ENCODE measurements at places on chromosomes 12 and 14. TPM values are rescaled to one million over a fixed set of nuclear protein-coding genes. Genes with fewer than 3 reads are reported as not detected.

DNA sequence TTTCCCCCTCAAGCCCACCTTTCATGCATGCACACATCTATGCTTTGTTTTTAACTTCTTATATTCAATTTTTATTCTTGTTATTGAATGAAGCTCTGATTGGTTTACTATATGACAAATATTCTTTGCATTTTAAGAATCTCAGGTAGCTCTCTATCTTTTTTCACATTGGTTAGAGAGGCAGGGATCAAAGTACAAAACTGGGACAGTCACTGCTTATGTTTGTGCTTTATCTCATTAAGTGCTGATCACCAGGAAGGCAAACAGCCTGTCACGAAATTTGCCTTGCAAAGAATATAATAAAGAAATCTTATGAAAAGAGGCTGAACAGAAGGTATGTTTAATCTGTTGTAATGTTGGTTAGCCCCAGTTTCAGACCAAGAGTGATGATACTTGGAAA, 29.7 kb upstream of the INSM2 start:
- H3K4me3 ChIP-seq, result no peak overlapping the region
- DNase-seq, result no peak

ALX1 gene
- 3.2 TPM for total RNA-seq

GRCh38 chr12:30973175-30973574, 46.6 kb downstream of the TSPAN11 start:
- no peak overlapping the region for H3K4me3 ChIP-seq

- H3K27me3 ChIP-seq, result no peaks in the 10 kb centered on the region
- H3K4me3 ChIP-seq, result peak overlapping the region; percentile 85
- no peak for DNase-seq
- H3K27ac ChIP-seq, result peak overlapping the region; percentile 80
- H3K4me1 ChIP-seq, result peaks cover 59% of the 10 kb centered on the region
Measured at GRCh38 chr12:54418441-54419087, 502 bp downstream of the ITGA5 start.

ALDH1L2 gene
- 153 TPM for total RNA-seq

DNA sequence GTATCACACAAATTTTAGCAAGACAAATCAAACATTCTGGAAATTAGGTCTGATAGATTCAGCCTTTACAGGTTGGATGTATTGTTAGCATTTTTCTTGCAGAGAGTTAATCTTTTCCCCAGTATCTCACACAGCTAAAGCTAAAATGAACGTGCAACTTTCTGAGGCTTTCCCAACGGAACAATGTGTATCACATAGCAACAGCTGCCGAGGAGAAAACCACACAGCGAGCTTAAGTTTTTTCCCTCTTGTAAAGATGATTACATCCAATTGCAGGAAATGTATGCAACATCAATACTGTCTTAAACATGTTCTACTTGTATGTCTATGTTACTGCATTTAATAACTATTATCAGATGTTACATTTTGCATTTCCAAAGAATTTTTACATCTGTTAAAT, 182.2 kb downstream of the CCDC59 start:
- H3K27me3 ChIP-seq, result peaks cover 5% of the 10 kb centered on the region
- H3K36me3 ChIP-seq, result no peaks in the 10 kb centered on the region

TEX52 gene
- not detected for total RNA-seq

DNA sequence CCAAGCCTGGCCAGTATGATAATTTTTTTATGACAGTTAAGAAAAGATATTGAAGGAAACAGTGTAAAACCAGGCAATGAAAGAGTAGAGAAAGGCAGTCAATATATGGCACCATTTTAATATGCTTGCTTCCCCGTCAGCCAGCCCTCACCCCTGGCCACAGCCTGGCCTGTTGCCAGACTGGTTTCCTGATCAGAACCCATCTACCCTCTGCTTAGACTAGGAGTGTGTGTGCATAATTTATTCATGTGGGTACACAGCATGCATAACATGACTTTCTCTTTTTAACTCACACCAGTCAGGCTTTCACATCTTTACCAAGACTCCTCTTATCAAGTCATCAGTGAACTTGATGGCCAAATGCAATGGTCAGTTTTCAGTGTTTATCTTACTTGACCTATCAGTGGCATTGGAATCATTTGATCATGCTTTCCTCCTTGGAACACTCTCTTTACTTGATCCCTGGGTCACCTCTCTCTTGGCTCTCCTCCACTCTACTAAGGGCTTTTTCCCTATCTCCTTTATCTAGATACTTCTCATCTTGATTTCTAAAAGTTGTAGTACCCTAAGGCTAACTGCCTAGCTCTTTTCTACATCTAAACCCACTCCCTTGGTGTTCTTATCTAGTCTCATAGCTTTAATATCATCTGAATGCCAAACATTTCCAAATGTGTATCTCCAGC, 10.0 kb upstream of the GPR19 start:
- H3K4me1 ChIP-seq, result peaks cover 11% of the 10 kb centered on the region
- no peaks in the 10 kb centered on the region for H3K36me3 ChIP-seq
- no peaks in the 10 kb centered on the region for H3K27me3 ChIP-seq
- H3K27ac ChIP-seq, result no peak overlapping the region

DNA sequence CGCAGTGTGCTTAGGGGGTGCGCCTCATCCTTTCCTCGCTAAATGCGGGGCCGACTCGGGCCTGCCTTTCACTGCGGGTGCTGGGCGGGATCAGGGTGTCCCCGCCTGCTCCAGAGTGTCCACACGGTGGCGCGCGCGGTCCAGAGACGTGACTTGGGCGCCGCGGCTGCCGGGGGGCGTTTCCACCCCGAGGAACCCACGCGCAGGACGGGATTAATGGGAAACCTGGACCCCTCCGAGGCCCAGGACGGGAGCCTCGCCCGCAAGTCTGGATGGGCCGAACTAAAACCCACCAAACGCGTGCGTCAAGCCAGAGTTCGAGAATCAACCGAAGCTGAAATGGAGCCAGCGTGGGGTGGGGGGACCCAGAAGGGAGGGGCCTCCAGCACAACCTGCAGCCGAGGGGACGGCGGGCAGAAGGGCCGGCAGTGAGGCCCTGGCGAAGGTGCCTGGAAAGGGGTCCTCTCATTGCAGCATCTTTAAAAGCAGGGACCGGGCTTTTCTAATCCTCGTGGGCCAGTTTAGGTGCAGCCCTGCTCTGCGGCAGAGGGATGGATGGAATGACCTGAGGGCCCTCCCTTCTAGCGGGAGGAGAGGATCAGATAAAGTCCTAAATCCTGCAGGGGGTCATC, 93.3 kb downstream of the NINJ2 start:
- H3K36me3 ChIP-seq, result no peaks in the 10 kb centered on the region
- DNase-seq, result no peak
- peak overlapping the region; percentile 76 for H3K27ac ChIP-seq
- peak overlapping the region; percentile 80 for H3K4me3 ChIP-seq
- H3K27me3 ChIP-seq, result peaks cover 1% of the 10 kb centered on the region

DNA sequence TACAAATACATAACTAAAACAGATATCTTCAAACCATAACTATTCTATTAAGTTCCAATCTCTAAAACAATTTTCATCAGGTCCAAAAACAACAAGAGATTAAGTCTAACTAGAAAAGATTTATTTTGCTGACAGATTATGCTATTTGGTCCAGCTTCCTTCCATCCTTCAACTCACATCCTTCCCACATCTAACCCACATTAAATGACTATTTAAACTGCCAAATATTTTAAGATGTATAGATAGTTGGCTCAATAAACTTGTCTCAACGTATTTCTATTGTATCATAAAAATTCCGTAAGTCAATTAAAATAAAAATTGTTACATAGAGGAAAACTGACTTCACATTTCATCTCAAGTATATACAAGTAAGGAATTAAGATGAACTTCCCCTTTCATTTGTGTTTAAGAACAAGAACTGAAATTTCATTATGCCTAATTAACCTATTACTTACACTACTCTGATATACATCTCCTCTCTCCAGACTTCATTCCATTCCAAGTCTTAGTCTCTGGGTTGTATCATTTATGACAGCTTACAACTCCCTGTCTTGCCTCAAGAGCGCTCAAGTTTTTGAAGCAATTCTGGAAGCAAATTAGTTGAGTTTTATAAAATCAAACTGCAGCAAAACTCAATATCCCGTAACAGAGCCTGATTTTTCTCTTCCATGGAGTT, 25.4 kb downstream of the PAWR start:
- H3K36me3 ChIP-seq, result peaks cover 6% of the 10 kb centered on the region
- H3K27me3 ChIP-seq, result no peaks in the 10 kb centered on the region
- H3K4me1 ChIP-seq, result peaks cover 57% of the 10 kb centered on the region
- no peak for DNase-seq

ART4 gene
- 0.17 TPM for total RNA-seq

LRP1-AS gene
- total RNA-seq, result not detected

DNA sequence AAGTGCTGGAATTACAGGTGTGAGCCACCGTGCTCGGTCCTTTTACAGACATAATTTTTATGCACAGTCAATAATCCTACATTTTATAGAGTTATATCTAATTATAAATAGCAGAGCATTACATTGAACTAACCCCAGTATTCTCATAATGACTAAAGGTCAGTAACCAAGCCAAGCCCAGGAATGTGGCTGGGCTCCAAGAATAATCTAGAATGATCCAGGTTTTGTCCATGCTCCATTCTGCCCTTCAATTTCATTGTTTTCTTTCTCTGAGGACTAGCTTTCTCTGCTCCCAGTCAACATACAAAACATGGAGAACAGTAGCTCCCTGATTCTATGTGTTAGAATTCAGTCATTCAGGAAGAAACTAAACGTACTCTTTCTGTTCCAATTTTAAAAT, 92.1 kb upstream of the KRR1 start:
- no peak for DNase-seq
- no peak overlapping the region for H3K27ac ChIP-seq
- no peaks in the 10 kb centered on the region for H3K36me3 ChIP-seq
- peaks cover 10% of the 10 kb centered on the region for H3K4me1 ChIP-seq

DNA sequence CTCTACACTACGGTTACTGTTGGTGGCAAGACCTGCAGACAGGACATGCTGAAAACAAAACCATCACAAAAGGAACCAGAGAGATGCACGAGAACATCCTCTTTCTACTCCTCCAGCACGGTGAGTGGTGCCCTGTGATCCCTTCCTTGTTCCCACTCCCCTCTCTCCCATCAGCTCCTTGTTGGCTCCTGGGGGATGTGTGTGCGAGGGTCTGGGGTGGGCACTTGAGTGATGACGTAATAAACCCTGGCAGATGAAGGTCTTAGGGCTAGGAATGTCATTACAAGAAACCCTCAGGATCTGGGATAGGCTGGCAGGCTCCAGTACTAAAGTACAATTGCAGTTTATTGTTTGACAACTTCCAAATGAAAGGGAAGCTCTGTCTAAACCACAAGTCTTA, 261.5 kb downstream of the FOXN3 start:
- no peaks in the 10 kb centered on the region for H3K4me1 ChIP-seq
- H3K36me3 ChIP-seq, result peaks cover 22% of the 10 kb centered on the region
- no peak overlapping the region for H3K27ac ChIP-seq
- H3K27me3 ChIP-seq, result no peaks in the 10 kb centered on the region

RTL1 gene
- total RNA-seq, result not detected

- no peak for DNase-seq
- H3K4me1 ChIP-seq, result peaks cover 19% of the 10 kb centered on the region
- H3K36me3 ChIP-seq, result peaks cover 7% of the 10 kb centered on the region
- H3K4me3 ChIP-seq, result no peak overlapping the region
Measured at GRCh38 chr12:116474331-116474730, 84.8 kb upstream of the MAP1LC3B2 start.

DNA sequence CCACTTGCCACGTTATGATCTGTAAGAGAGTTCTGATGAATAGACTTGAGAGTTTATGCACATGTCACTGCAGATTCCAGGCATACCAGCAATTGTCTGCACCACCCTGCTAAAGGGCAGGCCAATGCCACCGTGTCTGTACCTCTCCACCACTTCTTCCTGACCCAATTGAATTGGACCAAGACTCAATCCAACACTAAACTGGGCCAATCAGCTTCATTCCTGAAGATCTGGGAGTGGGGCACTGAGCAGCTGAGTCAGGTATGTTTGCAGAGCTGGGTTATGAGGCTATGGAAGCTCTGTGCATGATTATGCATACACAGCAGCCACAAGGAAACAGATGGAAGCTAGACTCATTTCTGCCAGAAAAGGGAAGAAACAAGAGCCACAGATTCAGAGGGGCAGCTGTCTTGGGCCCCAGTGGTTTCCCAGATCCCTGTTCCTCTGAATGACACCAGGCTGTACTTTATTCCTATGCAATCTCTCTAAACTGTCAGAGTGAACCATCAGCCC, 28.0 kb downstream of the DAO start:
- peaks cover 10% of the 10 kb centered on the region for H3K4me1 ChIP-seq
- no peak overlapping the region for H3K27ac ChIP-seq
- H3K27me3 ChIP-seq, result no peaks in the 10 kb centered on the region
- H3K4me3 ChIP-seq, result no peak overlapping the region
- H3K36me3 ChIP-seq, result no peaks in the 10 kb centered on the region
